Astrocyte of the spinal cord (primary cell): ENCODE measurements at places on chromosomes 5 and 9.

GRCh38 chr5:1312206-1312605, 17.3 kb upstream of the TERT start:
- DNase-seq, result no peak

DNA sequence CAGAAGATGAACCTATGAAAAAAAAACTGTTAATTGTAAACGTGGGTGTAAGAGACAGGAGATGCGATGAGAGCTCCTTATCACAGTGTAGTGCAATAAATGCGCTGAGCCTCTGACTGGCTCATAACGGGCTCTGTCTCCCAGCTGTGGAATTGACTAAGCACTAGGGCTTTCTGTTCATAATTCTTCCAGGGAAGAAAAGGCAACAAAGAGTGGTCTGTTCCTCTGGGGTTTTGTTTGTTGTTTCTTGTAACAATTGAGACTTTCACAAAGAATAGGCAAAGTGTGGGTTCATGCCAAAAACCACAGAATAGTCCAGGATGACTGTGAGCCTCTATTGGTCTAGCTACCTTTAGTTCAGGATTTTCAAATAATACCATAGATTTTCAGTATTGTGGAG, 39.4 kb downstream of the UBE2QL1 start:
- DNase-seq, result peak; percentile 25

DNA sequence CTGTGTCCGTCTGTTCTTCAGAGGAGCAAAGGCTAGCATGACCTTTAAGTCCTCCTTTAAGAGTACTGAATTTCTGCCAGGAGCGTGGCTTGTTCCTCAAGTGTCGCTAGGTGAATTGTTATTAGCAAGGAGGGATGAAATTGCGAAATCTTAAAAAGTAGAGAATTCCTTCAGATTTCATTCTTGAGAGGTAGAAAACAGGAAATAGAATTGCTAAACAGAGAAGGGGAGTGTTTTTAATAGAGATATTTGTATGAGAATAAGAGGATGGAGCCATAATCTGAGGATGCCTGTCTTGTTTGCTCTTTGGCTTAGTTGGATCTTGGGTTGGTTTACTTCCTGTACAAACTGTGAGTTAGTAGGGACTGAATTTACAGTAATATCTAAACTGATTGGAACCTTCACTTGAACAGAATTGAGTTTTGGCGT, 39.2 kb downstream of the EXOSC2 start:
- DNase-seq, result no peak

- DNase-seq, result no peak
These were observed 22.1 kb upstream of the NDST1 start for GRCh38 chr5:150485693-150486401.

- DNase-seq, result no peak
These were observed 469.7 kb upstream of the ZNF462 start for GRCh38 chr9:106393226-106393625.

GRCh38 chr5:178624631-178625546, 2.0 kb downstream of the CLK4 start:
- no peak for DNase-seq
